ENCODE measurements at places on chromosomes 11 and 22.

DNA sequence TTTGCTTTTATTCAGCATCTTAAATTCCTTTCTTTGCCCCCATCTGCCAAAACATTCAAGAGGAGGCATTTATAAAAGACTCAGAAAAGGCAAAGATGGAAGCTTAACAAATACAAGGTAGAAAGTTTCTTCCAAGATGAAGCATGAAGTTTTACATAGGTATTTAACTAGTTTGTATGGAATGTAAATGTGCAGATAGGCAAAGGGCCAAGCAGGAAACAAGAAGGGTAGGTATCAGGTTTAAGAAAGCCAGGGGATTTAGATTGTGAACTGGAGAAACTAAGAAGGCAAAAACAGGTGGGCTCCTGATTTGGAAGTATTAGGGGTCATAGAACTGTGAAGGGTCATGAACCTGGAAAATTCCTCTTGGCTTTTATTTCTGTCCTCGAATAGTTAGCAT is 62.6 kb downstream of the PPP2R1B start:
- no peak for DNase-seq

GRCh38 chr11:39725081-39725480 is 1734.4 kb downstream of the LRRC4C start:
- DNase-seq: no peak

DNA sequence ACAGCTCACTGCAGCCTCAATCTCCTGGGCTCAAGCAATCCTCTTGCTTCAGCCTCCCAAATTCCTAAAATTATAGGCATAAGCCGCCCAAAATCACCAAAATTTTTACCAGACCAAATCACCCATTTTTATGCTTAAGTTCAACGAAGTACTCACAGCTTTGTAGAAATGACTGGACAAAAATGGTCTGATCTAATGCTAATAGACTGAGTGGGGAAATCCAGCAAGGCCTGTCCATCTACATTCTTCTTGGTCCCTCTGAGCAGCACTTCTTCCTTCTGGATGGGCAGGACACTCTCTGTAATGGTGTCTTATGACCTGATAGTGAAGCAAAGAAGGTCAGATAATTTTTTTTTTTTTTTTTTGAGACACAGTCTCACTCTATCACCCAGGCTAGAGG is 18.7 kb upstream of the OR6X1 start:
- no peak for DNase-seq

DNA sequence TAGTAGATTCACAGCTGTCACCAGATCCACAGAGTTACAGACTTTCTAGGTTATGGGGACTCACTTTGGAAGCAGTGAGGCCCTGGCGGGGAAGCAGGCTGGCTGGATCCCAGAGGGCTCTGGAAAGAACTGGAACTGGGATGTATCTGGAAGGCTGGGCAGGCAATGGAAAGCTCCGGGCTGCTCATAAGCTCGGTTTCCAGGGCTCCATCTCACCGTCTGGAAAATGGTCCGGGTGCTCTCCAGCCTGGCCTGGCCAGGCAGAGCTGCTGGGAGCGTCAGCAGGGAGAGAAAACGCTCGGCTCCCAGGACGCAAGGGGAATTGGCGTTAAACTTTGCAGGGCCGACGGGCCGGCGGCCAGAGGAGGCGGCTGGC is 335 bp upstream of the SEZ6L start:
- no peak for DNase-seq

DNA sequence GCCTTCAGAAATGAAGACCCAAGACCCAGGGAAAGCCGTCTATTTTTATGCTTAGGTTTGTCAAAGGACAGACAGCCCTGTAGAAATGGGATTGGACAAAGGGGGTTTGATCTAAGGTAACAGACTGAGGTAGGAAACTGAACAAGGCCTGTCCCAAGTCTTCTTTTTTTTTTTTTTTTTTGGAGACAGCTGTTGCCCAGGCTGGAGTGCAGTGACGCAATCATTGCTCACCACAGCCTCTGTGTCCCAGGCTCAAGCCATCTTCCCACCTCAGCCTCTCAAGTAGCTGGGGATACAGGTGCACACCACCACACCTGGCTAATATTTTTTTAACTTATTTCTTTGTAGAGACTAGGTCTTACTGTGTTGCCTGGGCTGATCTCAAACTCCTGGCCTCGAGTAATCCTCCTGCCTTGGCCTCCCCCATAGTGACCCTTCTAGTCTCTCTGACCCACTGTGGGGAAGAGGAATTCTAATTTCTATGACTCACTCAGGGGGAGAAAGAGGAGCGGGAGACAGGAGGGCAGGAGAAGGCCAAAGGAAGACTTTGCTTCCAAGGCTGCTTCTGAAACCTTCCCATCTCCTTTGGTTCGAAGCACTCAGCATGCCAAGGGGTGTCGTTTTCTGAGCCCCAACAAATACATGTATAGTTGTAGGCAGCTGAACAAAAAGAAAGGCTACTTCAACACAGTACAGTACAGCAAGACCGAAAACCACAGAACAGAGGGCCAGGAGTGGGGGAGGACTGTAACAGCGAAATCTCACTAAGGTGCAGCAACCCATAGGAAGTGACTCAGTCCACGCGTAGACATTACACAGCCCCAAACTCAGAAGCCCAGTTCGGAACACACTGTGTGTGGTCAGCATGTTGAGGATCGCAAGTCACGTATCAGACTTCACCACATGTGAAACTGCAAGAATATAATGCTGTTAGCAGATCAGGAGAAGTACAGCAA is 872 bp downstream of the TMA7B start:
- peak; percentile 40 for DNase-seq

DNA sequence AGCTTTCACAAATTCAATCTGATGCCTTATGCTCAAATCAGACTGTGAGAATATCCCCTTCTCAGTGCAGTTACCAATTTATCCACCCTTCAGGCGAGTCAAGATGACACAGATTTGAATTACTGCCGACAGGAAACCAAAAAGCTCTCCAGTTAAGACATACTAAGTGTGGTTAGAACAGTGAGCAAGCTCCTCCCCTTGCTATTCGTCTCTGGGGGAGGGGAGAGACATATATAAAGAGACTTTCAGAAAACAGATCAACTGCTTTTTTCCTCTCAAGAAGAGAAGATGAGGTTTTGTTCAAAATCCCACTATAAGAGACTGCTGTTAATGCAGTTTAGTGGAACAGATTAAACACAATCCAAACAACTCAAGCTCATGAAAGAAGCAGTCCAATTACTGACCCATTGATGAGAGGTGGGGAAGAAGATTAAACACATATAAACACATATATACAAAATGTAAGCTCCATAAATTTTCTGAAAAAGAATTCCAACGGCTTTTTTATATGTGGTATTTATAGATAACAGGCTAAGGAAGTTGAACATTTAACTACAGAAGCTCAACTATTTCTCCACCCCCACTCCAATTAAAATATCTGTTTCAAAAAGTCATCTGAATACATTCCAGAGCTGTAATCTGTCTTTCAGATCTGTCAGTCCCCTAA is 102.7 kb downstream of the MRTFA start:
- peak; percentile 74 for DNase-seq

- DNase-seq: no peak
Measured at GRCh38 chr11:134288486-134288885, 12.3 kb downstream of the GLB1L3 start.

DNA sequence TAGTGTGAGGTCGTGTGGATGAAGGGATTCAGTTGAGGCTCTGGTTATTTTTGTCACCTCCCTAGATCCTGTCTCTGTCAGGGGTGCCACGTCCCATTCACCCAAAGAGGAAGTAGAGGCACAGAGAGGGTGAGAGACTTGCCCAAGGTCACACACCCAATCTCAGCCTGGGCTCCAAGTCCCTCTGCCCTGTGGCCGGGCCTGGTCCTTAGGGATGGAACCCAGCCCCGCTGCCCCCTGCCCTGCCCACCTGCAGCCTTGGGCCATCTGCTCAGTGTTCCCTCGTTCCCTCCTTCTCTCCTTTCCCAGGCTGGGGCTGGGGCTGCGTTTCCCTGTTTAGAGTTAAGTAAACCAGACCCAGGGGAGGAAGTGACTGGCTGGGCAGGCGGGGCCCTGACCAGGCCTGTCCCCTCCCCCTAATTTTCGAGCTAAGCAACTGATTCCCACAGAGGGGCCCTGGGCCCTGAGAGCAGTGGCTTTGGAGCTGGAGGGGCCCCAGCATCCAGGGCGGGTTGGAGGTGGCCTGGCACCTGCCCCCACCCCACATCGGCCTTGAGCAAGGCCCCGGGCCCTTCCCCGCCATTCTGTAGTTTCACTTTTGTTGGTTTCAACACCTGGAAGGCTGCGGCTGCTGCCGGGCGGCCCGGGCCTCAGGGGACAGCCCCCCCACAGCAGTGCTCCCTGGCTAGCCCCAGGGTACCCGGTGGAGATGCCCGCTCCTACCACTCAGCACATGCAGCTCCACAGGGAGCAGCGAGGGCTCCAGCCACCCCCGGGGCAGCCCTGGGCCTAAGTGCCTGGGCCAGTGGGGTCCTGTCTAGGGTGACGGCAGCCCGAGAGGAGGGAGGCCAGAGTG is 1.5 kb downstream of the TCIRG1 start:
- DNase-seq: peak; percentile 25

DNA sequence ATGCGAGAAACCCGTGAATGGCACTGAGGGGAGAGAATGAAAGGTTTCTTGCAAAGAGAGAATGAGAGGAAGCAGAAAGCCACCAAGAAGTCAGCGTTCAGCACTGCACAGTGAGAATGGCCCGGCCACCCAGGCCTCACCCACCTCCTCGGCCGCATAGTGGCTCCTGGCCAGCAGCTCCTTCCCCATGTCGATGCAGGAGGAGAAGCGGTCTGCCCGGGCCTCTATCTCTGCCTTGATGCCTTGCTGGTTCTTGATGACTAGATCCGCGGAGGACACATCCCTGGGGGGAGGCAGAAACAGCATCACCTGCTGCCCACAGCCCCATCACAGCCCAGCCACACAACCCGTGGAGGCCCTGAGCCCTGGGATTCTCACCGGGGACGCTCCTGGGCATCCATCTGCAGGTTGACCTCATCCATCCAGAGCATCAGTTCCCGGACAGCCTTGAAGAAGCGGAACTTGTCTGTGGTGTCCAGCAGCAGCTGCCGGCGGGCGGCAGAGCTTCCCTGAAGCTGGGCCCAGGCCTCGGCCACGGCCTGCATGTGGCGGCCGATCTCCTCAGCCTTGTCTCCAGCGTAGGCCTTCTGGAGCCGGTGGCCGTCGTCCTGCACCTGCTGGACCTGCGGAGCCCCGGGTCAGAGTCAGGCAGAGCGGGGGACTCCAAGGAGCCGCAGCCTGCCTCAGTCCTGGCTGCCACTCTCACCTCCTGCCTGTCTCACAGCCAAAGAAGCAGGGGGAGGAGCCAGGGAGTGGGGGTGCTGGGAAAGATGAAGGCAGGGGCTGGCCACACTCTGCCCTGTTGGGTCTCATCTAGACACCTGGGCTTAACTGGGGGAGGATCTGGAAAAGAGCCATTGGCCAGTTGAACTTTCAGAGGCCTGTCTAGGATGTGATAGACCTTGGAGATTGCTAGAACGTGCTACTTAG is 12.2 kb upstream of the RBM4B start:
- DNase-seq: peak; percentile 33

DNA sequence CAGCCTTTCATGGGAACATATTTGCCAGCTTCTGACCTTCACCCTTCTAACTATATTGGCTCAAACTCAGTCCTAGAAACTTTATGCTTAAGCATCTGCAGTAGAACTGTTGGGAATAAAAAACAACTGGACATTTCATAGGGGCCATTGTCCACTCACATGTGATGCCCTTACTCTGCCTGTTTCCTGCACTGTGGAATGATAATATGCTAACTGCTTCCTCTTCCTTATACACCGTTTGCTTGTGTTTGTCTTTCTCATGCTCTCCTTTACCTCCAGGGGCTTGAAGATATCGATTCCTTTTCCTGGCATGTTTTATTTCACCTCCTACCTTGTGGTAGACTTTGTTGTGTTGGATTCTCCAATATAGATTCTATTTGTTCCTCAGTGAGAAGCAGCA is 333.0 kb upstream of the DDI1 start:
- DNase-seq: no peak

DNA sequence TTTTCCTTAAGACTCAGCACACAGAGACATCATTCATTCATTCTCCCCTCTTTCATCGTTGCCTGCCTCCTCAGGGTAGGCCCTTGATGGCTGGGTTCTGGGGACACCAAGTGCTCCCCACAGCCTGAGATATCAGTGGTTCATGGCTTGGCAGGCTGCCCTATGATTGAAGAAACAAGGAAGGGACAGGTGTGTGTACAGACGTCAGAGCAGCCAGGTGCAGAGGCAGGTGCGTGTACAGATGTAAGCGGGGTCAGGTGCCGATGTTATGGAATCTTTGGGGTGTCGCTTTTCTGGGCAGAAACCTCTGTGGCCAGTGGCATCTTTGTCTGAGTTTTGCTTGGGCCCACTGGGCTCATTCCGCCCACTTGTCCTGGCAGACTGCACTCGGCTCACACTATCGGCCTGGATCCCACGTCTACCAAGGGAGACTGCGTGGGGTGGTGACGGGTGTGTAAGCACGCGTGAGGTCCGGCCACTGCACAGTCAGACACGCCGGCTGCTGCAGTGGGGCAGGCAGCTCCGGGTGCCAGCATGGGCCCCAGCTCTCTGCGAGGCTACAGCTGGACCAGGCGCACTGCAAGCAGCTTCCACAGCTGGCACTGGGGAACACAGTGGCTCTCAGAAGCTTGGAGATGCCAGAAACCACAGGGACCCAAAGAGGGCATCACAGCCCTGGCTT is 20.9 kb upstream of the KIAA0930 start:
- DNase-seq: no peak

GRCh38 chr22:45670981-45671782 is 452 bp upstream of the ATXN10 start:
- DNase-seq: no peak

DNA sequence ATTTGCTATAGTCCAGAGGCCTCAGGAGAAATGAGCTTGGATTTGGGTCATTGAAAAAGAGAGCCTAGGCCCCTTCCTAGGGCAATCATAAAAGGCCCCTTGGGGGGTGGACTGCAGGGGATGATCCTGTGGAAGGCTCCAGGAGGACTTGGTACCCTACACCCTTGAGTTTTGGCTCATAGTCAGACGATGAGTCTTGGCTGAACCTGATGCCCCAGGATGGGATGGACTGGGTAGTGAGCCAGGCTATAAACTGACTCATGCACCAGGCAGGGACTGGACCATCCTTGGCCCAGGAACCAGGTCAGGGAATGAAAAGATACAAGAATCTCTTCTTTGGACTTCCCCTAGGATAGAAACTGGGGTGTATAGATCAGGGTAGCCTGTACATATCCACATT is 54.2 kb downstream of the NAV2 start:
- DNase-seq: no peak

DNA sequence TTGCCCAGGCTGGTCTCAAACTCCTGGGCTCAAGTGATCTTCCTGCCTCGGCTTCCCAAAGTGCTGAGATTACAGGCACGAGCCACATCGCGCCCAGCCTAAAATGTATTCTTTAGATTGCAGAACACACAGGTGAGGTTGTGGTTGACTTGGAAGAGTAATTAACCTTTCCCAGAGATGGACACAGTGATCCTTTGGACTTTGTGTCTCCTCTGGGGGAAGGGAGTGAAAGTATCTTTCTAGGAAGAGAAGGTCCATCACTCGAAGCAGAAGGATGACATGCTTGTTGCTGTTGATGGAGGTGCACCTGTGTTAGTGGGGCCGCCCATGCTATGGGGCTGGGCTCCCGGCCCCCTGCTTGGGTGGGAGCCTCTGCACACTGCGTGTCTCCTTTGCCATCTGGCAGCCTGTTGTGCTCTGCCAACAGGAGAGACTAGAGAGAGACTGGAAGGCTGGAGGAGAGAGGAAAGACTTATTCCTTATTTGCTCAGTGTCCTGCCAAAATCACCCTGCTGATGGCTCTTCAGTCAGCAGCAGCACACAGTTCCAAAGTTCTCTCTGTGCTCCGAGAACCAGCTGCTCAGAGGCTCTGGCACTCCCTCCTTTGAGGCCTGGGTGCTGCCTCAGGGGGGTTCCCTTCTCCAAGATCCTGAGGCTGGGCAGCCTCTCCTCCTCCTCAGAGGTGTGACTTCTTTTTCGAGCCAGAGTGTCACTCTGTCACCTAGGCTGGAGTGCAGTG is 33.1 kb upstream of the CYB5R3 start:
- no peak for DNase-seq

- DNase-seq: peak; percentile 53
Measured at GRCh38 chr22:40348025-40348658, 1.8 kb downstream of the ADSL start.

All from CD8-positive, alpha-beta memory T cell (primary cell).